ENCODE measurements at places on chromosomes 5 and 9.

GRCh38 chr9:137213160-137214060, 7.9 kb downstream of the NDOR1 start:
- no peak for DNase-seq

DNA sequence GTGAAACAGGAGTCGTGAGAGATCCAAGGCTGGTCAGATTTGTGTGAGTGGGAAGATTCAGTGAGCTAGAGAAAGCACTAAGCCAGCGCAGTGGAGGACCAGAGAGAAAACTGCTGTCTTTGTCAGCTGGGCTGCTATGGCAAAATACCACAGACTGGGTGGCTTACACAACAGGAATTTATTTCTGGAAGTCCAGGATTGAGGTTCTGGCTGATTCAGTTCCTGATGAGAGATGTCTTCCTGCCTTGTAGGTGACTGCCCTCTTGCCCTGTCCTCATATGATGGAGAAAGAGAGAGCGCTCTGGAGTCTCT, 24.2 kb upstream of the ANKRD33B start:
- DNase-seq = no peak

- DNase-seq = no peak
Observed at GRCh38 chr5:109250533-109251329, 159.0 kb downstream of the PJA2 start.

DNA sequence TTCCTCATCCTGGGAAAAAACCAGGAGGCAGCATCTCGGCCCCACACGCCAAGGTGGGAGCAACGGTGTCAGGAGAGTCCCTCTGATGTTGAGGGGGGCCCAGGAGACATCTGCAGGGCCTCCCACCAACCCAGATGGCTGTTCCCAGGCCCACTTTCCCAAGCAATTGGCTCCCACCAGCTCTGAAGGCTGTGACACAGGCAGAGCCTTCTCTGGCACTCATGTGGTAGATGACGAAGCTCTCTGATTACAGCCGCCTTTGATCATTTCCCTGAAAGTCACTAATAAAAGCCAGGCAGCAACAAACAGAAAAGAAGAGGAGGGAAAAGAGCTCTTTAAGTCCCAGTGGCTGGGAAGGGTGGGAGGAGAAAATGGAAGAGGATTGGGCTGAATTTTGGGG, 226.5 kb downstream of the CDK5RAP2 start:
- no peak for DNase-seq

DNA sequence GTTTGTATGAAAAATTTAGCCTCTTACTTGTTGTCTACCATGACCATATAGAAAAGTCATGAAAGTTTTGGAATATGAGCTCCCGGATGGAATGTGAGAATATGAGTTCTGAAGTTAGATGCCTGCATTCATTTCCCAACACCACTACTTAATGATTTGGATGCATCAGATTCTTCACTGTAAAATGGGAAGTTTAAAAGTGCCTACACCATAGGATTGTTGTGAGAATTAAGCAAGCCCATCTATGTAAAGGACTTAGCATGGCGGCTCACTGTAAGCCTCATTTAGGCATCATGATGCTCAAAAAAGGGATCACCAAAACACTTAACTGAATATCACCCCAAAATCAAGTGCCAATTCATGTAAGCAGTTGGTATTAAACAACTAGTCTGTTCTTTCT, 177.3 kb downstream of the RAB3C start:
- DNase-seq = no peak

- no peak for DNase-seq
Observed at GRCh38 chr9:136607334-136607919, 55.3 kb upstream of the EGFL7 start.

- no peak for DNase-seq
Observed at GRCh38 chr5:107671742-107672210, 1.0 kb upstream of the EFNA5 start.

DNA sequence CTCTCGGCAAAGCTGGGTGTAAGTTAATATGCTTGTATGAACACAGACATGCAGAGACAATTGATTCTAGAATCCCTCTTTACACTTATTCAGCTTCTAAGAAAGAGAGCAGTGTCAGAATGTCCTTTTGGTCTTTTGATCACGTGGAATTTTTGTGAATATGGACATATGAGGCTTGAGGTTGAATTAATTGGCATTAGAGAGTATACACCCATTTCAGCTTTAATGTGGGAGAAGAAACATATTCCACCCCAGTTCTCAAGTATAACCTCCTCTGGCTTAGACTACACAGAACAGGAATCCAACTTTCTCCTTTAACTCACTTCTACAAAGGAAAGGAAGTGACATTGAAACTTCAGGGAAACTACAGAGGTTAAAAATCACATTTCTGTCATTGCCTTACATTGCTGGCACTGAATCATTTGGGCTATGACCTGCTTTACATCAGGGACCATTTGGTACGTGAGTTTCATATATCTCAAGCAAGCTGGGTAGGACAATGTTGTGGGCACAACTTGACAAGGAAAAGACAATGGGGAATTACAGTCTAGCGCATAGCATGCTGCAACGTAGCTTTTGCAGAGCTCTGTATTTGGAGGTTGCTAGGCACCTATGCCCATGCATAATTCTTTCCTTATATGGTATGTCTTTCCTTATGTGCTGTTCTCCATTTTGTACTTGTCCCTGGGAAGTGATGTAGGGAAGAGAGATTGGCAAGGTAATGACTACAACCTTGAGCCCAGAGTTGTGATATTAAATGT, 19.5 kb downstream of the DAB2 start:
- no peak for DNase-seq

- no peak for DNase-seq
Observed at GRCh38 chr5:158886086-158886485, 213.6 kb downstream of the EBF1 start.

GRCh38 chr9:126474206-126474765, 139.4 kb upstream of the LMX1B start:
- no peak for DNase-seq

- no peak for DNase-seq
Observed at GRCh38 chr5:153829510-153830065, 209.1 kb downstream of the FAM114A2 start.

DNA sequence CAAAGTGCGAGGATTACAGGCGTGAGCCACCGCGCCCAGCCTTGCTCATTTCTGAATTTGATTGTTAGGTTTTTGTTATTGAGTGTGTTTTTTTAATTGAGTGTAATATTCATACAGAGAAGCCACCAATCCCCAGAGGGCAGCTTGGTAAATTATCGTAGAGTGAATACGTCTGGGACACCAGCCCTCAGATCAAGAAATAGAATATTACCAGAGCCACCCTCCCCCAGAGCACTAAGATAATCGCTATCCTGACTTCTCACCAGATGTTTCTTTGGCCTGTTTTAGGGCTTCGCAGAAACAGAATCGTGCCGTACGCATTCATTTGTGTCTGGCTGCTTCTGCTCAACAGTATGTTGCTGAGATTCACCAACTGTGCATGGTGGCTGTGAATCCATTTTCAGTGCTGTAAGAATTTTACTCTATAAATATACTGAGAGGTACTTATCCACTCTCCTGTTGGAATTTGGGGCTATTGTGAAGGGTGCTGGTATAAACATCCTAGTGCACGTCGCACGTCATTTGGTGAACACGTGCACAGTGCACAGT, 37.8 kb upstream of the RUFY1 start:
- no peak for DNase-seq

- no peak for DNase-seq
Observed at GRCh38 chr5:2757563-2758351, 6.3 kb upstream of the IRX2 start.

- DNase-seq = no peak
Observed at GRCh38 chr5:103013933-103014552, 105.9 kb downstream of the GIN1 start.

GRCh38 chr5:86623785-86624483, 6.2 kb downstream of the COX7C start:
- DNase-seq = no peak

DNA sequence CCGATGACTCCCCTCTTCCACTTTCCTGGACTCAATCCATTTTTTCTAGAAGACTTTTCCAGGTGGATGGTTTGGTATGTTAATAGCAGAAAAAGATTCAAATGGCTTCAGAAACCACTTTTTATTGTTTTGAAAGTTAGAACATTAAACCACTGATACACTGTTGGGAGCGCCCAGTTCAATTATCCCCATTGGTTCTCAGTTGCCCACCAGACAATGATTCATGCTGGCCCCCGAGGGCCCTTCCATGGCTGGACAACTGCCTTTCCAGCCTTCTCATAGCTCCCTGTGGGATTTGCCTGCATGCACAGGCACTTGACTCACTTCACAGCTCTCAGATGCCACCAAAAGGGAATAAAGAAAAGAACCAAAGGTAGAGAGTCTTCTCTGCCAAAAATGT, 21.3 kb upstream of the ANKRD34B start:
- no peak for DNase-seq

DNA sequence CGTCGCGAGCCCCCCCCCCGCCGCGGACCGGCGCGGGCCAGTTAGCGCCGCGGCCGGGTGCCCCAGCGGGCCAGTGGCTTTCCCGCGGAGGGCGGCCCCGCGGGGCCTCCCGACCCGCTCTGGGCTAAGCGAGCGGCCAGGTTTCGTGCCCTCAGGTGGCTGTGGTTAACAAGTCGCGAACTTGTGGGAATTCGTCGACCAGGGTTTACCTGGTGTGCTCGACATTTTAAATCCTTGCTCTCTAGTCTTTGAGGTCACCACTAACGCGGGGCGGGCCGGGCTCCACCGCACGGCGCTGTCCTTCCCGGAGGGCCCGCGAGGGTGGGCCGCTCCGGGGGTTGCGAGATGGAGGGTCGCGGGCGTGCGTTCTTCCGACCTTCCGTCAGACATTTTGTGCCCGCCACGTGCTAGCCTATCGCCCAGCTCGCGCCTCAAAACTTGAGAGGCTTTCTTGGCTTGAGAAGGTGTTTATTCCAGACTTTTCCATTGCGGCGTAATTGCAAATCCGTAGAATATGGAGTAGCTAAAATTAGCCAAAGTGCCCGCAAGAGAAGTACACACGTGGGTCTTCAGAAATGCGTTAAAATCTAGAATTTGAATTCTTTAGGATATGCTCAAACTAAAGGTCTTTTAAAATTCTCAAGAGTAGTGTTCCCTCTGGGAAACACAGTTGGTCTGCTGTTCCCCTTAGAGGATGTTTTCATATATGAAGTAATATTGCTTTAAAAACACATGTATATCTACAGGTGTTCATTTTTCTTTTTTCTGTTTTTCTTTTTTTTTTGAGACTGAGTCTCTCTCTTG, 2.1 kb downstream of the ANP32B start:
- peak; percentile 61 for DNase-seq

DNA sequence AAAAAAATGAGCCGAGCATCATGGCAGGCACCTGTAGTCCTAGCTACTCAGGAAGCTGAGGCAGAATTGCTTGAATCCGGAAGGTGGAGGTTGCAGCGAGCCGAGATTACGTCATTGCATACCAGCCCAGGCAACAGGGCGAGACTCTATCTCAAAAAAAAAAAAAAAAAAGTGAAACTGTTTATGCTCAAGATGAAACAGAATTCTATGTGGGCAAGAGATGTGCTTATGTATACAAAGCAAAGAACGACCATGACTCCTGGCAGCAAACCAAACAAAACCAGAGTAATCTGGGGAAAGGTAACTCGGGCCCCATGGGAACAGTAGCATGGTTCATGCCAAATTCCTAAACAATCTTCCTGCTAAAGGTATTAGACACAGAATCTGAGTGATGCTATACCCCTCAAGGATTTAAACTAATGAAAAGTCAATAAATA, 32.6 kb upstream of the PLAC8L1 start:
- no peak for DNase-seq

DNA sequence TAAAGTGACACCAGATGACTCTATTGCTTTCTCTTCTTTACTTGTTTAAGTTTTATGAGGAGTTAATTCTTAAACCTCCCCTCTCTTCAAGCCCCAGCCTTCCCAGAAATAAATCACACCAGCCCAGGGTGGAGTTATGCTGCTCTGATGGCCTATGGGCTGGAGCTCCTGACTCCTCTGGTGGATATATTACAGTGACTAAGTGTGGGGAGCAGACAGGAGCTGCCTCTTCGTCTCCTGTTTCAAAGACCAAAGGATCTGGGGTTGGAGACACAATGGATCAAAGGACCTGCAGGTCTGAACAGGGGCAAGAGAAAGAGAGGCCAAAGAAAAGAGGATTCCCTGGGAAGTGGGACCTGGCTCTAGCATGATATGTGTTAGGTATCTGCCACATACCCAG, 312.0 kb upstream of the MSX2 start:
- DNase-seq = no peak

DNA sequence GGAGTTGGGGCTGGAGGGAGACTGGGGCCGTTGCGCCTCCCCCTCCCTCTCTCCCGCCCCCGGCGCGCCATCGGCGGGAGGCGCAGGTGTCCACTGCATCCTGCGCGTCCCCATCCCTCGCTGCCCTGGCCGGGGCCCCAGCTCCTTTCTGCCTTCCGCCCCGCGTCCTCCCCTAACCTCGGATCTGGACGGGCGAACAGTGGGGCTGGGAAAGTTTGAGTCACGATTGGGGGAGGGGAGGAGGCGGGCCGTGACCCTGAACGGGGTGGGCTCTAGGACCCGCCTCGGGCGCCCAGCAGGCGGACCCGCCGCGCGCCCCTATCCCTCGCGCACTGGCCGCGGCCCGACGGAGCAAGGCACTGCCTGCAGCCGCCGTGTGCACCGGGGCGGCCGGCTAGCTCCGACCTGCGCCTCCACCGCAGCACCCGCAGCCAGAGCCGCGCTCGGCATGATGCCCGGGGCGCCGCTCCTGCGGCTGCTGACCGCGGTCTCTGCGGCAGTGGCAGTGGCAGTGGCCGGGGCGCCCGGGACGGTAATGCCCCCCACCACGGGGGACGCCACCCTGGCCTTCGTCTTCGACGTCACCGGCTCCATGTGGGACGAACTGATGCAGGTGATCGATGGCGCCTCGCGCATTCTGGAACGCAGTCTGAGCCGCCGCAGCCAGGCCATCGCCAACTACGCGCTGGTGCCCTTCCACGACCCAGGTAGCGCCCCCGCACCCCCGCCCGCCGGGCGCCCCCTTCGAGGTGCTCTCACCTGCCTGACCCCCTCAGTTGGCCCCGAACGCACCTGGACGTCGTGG, at the start of gene HMCN2:
HMCN2 (plus strand) TSS at position 330 of the 805 bp plus-strand sequence; CDS start at position 449, 119 bp downstream.
- no peak for DNase-seq

GRCh38 chr9:118595719-118596305, 773.4 kb downstream of the BRINP1 start:
- no peak for DNase-seq
